ENCODE measurements at places on chromosomes 2 and 18. TPM values are rescaled to one million over a fixed set of nuclear protein-coding genes. Genes with fewer than 3 reads are reported as not detected.

POTEF gene
- not detected for polyA plus RNA-seq

OXER1 gene
- polyA plus RNA-seq = 0.03 TPM

SKA1 gene
- polyA plus RNA-seq = 16.3 TPM

- DNase-seq = peak; percentile 24
Observed at GRCh38 chr18:52936931-52937330, 596.9 kb downstream of the DCC start.

GRCh38 chr2:205783872-205784499 lies 101.7 kb downstream of the NRP2 start:
- no peak for DNase-seq
